ENCODE measurements at places on chromosomes 1 and 21. TPM values are rescaled to one million over a fixed set of nuclear protein-coding genes. Genes with fewer than 3 reads are reported as not detected.

- H3K4me3 ChIP-seq: no peak overlapping the region
- no peak for DNase-seq
- no peaks in the 10 kb centered on the region for H3K4me1 ChIP-seq
- H3K27ac ChIP-seq: no peak overlapping the region
- no peaks in the 10 kb centered on the region for H3K36me3 ChIP-seq
These were observed 6.4 kb upstream of the ANGPTL3 start for GRCh38 chr1:62590970-62591368.

The MAP3K21 gene
- 0.95 TPM for total RNA-seq

GRCh38 chr1:153614906-153615305 is 1.2 kb downstream of the S100A14 start:
- no peak overlapping the region for H3K4me3 ChIP-seq
- H3K27ac ChIP-seq: no peak overlapping the region
- H3K27me3 ChIP-seq: no peaks in the 10 kb centered on the region
- H3K4me1 ChIP-seq: peaks cover 12% of the 10 kb centered on the region
- no peaks in the 10 kb centered on the region for H3K36me3 ChIP-seq
- no peak for DNase-seq

DNA sequence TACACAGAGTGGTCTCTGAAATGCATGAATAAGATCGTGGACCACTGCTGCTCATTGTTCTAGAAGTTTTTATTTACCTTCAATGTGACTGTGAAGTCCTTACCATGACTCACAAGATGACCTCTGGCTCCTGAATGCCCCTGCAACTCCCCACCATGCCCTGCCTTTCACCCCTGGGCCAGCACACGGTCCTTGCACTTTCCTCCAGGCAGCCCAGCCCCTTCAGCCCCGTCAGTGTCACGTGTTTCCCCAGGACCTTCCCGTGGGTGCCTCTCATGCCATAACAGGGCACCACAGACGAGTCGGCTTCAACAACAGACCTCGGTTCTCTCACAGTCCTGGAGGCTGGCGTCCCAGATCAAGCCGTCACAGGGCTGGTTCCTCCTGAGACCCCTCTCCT is 62.1 kb downstream of the B3GALT5 start:
- H3K4me1 ChIP-seq: no peaks in the 10 kb centered on the region
- no peak overlapping the region for H3K27ac ChIP-seq
- H3K4me3 ChIP-seq: no peak overlapping the region
- no peaks in the 10 kb centered on the region for H3K36me3 ChIP-seq
